ENCODE measurements at places on chromosomes 16 and 17.

DNA sequence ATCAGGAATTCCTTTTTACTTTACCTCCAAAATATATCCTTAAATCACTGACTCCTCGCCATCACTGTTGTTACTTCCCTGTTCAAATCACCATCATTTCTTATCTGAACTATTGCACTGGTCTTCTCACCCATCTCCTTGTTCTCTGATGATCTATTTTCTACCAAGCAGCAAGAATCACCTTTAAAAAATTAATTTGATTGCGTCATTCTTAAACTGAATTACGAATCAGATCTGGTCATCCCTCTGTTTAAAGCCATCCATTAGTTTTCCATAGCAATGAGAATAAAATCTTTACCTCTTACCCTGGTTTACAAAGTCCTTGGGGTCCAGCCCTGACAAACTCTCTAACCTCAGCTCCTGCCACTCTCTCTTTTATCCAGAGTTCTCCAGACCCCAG lies 14.6 kb downstream of the PCTP start:
- DNase-seq, result no peak

GRCh38 chr17:39674702-39675389 lies 6.6 kb downstream of the PNMT start:
- no peak for DNase-seq

- DNase-seq, result no peak
These were observed 893 bp downstream of the KCNH6 start for GRCh38 chr17:63524051-63524450.

- no peak for DNase-seq
These were observed 201.5 kb downstream of the IRF8 start for GRCh38 chr16:86100205-86101136.

DNA sequence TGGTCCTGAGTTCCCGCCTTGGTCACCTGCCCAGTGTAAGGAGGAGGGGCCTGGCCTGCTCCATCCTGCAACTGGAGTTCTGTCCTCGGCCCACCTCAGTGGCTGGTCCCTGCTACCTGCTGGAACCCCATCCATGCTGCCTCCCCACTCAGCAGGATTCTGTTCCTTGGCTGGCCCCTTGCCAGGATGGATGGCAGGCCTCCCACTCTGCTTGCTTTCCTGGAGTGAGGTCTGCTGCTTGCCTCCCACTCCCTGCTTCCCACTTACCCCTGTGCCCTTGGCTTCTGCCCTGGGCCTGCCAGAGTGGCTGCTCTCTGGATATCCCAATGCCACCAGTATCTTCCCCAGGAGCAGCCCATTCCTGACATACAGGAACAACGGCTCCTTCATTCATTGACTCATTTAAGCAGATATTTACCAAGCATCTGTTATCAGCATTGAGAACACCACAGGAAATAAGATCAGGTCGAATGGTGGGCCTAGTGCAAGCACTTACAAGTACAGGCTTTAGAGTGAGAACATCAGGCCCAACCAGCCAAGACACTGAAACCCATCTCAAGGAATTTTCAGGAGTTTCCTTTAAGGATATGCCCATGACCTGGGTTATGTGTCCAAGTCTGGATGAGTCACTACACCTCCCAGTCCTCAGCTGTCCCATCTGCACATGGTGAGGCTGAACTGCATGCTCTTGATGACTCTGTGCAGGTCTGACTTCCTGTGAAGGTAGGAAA lies 17.0 kb upstream of the RPRML start:
- no peak for DNase-seq

DNA sequence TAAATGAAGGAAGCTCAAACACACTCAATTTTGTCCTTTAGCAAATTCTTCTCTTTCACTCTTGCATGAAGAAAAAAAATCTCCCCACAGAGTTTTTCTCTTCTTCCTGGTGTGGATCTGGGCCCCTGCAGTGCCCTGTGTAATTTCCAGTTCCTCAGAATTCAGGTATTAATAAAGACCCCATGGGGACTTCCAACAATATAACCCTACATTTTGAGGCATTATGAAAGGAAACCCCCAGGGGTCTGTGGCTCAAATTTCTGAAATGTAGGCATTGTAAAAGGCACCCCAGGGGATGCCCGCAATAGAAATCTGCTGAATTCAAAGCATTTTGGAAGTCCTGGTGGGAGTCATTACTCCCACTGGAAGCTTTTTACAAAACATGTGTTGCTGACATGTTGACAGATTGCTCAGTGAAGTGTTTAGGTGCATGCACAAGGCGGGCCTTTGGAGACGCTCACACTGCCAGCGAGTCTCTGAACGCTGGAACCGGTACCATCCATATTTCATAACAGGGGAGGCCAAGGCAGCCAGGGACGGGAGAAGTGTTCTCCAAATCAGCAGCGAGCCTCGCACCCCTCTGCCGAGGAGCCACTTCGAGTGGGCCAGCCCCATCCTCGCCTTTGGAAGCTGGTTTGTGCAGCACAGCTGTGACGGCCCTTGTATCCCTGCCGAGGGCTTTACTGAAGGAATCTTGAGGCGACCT lies 154.0 kb downstream of the ZNF423 start:
- no peak for DNase-seq

GRCh38 chr17:48134912-48135480 lies 27.4 kb downstream of the SNX11 start:
- no peak for DNase-seq

GRCh38 chr17:41733348-41734138 lies 900 bp downstream of the HAP1 start:
- no peak for DNase-seq

- no peak for DNase-seq
These were observed 115.3 kb downstream of the SLC39A11 start for GRCh38 chr17:72976971-72977770.

GRCh38 chr16:4510747-4511426 lies 27.7 kb downstream of the CDIP1 start:
- DNase-seq, result no peak

GRCh38 chr17:83124871-83125514 lies 45.6 kb downstream of the METRNL start:
- DNase-seq, result no peak

DNA sequence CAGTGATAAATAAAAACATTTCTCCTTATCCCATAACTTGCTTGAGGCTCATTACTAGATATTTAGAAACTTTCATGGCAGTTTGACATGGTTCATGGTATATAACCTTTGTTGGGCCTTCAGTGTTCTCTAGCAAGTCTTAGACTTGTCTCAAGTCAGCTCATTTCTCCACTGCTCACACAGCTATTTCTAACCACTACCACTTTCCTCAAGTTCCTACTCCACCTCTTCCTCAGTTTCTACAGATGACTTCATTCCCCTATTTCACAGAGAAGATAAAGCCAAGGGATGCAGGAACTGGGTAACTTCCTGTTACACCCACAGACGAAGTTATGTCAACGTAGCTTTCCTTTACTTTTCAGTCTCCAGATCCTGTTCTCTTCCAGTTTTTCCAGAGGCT lies 23.2 kb downstream of the NLK start:
- DNase-seq, result no peak

DNA sequence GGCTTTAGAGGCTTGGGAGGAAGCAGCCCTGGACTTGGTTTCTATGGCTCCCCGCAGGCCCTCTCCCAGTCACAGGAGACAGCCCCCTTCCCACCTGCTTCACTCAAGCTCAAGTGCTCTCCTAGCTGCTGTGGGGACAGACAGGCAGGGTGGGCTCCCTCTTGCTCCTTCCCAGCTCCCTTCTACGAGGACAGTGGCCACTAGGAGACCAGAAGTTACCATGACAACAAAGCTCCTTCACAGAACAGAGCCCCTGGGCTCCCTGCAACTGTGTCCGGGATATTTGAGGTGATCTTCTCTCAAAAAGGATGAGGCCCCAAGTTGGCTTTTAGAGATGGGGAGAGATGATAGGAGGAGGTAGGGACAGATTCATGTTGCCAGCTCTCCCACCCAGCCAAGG lies 116.3 kb downstream of the AMFR start:
- no peak for DNase-seq

DNA sequence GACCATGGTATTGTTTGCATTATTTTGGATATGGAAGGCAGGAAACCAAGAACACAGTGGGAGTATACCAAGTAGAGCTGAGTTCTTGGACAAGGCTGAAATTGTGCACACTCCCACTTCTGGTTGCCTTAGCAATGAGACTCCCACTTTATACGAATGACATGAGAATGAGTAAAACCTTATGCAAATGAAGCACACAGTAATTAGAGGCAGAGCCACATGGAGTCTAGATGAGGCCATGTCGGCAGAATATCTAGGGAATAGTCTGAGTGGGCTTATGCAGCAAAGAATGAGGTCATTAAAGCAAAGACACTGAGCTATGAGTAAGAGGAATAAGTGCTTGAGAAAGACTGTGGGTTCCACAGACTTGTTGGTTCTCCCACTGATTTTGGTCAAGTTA lies 178.7 kb downstream of the GRIN2A start:
- no peak for DNase-seq

DNA sequence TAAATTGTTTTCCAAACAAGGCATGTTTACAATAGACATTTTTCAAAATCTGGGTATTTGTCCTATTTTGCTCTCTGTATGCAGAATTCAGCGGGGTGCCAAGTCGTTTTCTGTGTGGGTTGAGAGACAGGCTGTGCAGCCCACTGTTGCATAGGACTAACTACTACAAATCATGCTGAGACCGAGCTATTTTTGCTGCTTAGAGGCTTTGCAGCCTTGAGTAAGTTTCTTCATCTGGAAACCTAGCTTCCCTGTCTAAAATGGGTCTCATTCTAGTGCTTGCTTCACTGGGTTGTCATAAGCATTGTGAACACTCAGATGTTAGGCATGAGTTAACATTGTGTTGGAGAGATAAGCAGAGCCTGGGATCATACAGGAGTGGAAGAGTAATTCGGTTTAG lies 1.3 kb downstream of the PRPSAP2 start:
- no peak for DNase-seq
